Endothelial cell of umbilical vein (primary cell): ENCODE measurements at places on chromosomes 5 and 9. TPM values are rescaled to one million over a fixed set of nuclear protein-coding genes. Genes with fewer than 3 reads are reported as not detected.

DNA sequence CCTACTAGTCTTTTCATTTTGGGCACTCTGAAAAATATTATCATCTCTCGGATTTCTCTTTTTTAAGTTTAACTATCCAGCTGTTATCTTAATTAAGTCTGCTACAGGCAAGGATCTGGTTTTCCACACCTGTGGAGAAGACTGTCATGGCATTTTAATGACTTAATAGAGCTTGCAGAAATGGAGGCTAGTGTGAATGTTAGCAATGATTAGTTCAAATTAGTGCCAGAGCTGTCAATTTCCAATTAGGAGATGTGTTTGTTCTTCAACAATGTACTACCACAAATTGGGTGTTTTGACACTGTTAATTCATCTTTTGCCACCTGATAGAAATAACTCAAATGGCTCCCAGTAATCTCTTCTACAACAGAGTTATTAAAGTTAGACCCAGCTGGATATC, 2023.0 kb upstream of the CDH9 start:
- no peak for DNase-seq

DNA sequence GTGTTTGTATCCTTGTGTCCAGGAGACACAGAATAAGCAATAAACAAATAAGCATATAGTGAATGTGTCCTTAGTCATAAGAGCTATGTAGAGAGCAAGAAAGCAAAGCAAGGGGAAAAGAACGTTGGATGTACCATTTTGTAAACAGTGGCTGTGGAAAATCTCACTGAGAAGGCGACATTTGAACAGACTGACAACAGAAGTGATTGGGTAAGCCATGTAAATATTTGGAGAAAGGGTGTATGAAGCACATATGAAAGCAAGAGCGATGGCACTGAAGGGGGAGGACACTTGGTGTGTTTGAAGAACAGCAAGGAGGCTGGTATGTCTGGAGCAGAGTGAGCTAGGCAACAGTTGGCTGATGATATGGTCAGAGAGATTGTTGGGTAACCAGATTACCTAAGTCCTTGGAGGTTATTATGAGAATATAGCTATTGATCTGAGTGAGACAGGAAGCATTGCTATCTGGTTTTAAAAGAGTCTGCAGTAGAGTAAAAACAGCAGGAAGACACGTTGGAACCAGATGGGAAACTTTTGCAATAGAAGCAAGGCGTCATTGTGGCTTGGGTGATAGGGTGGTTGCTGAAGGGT, 115.5 kb upstream of the IL7R start:
- DNase-seq, result no peak

GRCh38 chr9:128298535-128299482, 22.7 kb downstream of the SWI5 start:
- DNase-seq, result no peak

DNA sequence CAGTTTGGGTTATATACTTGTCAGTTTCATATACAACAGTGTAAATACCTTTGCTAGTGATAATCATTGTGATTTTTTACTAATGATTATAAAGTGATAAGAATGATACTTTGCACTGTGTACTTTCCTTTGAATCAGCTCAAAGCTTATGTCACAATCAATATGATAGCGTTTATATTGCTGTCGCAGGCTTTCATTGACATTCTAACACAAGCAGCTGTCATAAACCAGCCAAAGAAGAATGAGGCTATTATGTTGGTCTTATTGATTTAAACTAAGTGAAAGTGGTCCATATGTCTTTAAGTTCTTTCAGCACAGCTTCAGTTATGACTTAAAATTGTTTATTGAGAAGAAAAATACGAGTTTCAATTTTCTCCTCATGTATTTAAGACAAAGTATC, 272.7 kb upstream of the RGMB start:
- no peak for DNase-seq

The DHX29 gene
- polyA plus RNA-seq, result 2.1 and 4.7 TPM in 2 replicates

GRCh38 chr5:5179079-5179478, 38.9 kb downstream of the ADAMTS16 start:
- no peak for DNase-seq

- no peak for DNase-seq
These were observed 352.6 kb upstream of the PANK3 start for GRCh38 chr5:168931638-168932345.

The ALAD gene
- 11.8 and 12.8 TPM in 2 replicates for polyA plus RNA-seq

The TTC39B gene
- polyA plus RNA-seq, result 0.64 and 1.0 TPM in 2 replicates
